ENCODE measurements at places on chromosomes 3 and 15.

- no peak for DNase-seq
Observed at GRCh38 chr3:112170046-112170445, 37.0 kb upstream of the GCSAM start.

GRCh38 chr3:152899306-152899705 lies 64.4 kb downstream of the P2RY1 start:
- no peak for DNase-seq

- no peak for DNase-seq
Observed at GRCh38 chr15:72964135-72964534, 88.1 kb upstream of the NEO1 start.

DNA sequence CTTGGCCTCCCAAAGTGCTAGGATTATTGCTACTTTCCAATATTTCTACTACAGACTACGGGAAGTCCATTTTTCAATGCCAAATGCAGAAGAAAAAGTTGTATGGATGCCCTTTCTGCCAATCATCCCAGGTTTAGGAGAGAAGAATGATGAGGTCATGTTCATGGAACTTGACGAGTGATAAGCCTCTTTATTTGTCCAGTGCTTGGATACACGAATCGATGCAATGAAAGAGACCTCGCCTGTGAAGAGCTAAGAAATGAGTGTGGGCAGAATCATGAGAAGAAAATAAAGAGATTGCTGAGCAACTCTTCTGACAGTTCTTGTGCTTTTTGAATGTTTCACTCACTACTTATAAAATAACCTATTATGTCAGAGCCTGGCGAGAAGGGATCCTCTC lies 996 bp upstream of the SLC28A1 start:
- no peak for DNase-seq

DNA sequence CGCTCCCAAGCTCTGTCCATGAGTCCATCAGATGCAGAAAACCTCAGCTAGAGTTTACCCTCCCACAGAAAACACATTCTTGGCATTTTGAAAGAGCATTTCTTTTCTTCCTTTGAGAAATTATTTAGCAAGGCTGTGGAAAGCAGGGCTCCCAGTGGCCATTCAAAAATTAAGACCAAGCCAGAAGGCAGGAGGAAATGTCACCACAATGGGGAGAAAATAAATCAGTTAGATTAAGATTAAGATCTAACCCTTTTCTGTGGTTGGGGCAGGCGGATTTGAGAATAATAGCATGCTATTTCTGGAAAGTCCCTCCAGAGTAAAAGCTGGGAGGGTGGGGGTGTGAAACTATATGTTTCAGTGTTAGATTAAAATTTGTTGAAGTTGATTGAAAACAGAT lies 20.2 kb downstream of the LRIG1 start:
- DNase-seq = no peak

DNA sequence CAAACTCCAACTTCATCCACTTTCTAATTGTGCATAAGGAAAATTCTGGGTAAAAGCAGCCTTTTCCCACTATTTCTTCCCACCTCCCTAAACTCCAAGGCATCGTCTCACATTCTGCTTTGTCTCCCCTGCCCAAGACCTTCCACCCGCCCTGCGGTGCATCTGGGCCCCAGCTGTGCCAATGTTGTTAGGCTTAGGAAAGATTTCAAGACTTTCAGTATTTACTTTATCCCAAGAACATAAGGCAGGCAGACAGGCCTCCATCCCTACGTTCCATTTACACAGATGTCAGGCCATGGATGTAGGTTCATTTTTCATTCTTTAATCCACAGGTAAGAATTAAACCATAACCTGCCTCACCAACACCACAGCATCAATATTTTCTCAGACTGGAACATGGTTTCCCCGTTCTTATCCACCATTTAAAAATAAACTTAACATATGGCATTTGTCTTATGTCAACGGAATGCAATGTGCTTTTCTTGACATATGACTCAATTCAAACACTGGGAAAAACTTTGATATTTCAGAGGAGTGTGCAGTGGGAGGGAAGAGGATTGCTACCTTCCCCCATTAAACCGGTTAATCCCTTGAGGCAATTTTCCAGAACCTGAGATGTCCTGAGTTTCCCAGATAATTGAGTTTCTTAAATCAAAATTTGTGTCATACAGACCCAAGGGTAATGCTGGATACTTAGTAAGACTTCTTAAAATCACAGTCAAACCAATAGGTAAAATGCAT lies 238.0 kb upstream of the LRIG1 start:
- no peak for DNase-seq

DNA sequence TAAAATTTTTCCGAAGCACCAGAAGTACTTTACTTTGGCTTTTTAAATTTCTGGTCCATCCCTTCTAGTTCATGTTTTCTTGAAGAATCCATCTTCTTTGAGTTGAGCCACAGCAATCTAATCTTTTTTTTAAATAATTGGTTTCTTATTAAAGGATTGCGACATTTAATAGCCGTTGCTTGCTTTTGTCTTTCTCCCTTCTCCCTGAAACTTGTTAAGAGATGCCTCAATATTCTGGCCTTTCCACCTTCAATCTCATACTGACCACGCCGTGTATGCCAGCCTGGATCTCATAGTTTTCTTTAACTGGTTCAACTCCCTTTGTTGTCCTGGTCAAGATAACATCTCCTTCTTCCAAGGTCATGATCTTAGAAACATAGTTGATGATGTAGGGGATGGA lies 18.4 kb upstream of the RPLP1 start:
- DNase-seq = no peak

DNA sequence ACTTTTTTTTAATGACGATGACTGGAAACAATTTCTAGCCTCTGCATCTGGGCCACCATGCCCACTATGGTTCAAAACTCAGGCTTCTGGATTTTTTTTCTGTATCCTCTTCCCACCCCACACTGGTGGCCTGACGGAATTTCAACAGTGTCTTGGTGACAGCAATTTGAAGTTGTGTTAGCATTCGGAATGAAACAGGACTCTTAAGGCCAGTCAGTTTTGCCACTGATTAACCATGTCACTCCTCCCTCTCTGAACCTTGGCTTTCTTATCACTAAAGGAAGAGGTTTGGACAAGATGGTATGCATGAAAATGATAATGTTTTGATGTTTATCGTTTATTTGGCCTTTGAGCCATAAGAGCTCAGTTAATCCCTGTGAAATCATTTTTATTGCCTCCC lies 41.6 kb upstream of the BDH1 start:
- no peak for DNase-seq

- no peak for DNase-seq
Observed at GRCh38 chr3:125322166-125322565, 53.0 kb downstream of the ZNF148 start.

- DNase-seq = no peak
Observed at GRCh38 chr15:70101459-70102113, 3.9 kb upstream of the TLE3 start.

DNA sequence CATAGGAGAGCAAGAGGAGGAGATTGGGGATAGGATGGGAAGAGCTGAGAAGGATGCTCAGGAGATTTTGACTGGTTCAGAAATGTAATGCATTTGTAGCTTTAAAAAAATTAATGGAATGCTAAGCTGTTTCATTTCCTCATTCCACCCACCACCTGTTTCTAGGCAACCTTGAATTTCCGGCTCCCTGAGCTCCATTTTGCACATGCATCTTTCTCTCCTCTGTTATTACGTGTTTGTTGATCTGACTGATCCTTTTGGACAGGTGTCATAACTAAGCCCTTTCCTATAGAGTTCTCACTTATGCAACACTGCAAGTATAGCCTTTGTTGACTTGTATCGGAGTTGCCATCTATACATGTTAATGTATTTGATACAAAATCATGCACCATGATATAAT lies 4.3 kb downstream of the TMPRSS7 start:
- DNase-seq = no peak

DNA sequence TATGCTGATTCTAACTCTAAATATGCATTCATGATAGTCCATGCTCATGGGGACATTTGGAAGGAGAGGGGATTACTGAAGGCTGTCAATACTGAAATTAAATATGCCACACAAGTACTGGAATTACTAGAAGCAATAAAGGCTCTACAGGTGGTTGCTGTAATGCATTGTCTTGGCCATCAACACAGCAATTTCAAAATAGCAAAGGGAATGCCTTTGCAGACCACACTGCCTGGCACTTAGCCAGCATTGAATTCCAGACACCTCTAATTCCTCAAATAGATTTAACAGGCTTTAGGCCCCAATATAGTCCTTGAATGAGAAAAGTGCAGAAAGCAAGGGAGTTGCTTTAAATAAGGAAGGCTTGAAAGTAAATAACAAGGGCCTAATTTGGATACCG lies 115.8 kb upstream of the PLCL2 start:
- DNase-seq = no peak

GRCh38 chr3:190024912-190025311 lies 95.8 kb downstream of the P3H2 start:
- no peak for DNase-seq

DNA sequence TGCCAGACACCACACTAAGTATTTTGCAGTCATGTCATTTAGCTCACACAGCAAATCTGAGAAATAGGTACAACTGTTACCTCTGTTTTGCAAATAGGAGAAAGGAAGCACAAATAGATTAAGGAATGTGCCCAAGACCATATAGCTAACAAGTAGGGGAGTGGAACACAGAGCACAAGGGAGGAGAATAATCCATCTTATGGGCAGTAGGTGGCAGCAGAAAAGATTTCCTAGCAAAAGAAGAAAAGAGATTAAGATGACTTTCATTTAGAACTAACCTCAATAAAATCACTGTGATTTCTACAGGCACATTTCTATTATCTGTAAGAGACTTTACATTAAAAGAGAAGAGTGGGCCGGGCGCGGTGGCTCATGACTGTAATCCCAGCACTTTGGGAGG lies 49.1 kb downstream of the NR1I2 start:
- DNase-seq = no peak

GRCh38 chr3:130712718-130713423 lies 33.8 kb downstream of the PIK3R4 start:
- DNase-seq = no peak

DNA sequence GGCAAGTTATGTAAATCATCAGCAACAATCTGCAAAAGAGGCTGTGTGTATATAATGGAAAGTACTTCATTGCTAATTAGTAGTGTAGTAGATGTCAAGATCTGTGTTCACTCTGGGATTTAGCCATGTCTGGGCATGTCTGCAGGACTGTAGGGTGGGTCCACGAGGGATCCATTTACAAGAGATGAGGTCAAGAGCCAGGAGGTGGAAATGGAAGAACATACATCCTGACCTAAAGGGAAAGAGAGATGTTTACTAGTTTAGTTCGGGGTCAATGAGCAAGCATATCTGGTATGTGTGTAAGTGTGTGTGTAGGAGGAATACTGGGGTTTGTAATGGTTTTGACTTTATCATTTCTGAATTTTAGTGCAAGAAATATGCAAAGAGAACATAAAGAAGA lies 171.5 kb upstream of the NANOGP8 start:
- DNase-seq = no peak

DNA sequence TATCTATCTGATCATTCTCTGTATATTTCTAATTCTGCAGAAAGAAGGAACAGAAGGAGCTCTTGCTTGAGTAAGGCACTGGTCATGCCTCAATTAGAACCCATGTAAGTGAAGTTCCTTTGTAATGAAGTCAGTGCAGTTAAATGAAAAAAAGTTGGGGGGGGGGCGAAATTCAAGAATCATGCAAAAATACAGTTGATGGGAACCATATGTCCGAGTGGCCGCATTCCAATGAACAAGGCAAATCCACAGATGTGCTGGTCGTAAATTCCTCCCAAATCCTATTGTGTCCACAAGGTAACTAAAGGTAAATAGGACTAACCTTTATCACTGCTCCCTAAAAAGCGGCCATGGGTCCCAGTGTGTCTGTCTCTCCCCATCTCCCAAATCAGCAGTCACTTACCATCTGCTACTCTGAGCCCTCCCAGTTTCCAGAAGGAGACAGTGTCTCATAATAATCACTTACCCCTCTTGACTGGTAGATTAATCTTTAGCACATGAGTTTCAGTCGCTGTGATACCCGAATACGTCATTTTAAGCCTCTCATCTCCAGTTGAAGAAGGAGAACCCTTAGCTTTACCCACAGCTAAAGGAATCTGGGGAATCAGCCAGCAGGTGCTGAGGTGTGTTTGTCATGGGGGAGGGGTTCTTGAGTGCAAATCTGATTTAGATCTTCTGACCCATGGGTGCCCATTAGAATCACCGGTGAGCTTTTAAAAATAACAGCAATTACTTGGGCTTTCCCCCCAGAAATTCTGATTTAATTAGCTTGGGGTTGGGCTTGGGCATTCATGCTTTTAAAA lies 56.3 kb upstream of the EPHB3 start:
- no peak for DNase-seq

DNA sequence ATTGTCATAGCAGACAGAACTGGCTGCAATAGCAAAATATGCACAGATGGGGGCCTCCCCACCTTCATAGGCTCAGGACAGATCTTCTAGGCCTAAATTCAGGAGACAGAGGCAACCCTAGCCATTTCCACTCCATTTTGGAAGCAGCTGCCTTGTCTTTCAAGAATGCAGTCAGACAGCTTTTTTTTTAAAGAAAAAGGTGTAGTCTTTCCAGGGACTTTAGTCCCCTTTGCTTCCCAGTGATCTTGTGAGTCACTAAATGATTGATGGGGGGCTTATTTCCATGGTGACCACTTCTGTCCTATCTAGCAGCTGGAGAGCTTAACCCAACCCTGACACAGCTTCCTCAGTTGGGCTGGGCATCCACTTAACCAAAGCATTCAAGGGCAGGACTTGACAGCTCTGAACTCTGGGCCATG lies 165.9 kb downstream of the TPRG1 start:
- DNase-seq = no peak

DNA sequence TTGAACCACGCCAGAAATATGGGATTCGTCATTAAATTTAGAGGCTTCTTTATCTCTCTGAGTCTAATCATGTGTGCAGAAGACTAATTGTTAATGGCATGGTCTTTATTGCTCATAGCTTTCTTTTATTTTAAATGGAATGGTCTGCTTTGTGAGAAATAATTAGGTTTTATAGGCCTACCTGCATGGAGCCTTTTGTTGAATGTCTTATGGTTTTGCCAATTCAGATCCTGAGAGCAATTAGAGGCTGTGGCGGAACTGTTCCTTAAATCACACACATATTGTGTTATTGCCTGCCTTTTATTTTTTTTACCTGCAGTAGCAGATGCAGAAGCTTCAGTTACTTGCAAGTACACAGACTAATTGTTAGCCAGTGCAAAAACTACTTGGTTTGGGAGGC lies 306.2 kb downstream of the NLGN1 start:
- DNase-seq = no peak

DNA sequence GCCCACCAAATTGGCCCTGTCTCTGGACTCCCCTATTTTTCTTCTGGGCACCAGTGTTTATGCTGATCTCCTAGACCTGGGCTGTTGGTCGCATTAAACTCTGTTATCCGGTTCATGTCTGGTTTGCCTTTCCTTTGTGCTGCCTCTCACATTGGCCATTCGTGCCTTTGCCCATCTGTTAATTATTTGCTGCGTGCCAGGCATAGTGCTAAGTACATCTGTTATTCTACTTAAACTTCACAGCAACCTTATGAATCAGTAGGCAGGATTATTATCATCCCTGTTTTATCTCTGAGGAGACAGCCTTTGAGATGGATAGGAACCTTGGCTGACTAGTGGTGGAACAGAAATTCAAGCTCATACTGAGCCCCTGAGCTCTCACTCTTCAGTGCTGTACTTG lies 76.0 kb downstream of the THSD4 start:
- DNase-seq = no peak

- DNase-seq = no peak
Observed at GRCh38 chr15:51799282-51800252, 29.9 kb upstream of the TMOD3 start.
